ENCODE measurements at places on chromosomes 7 and 10.
A peak's percentile ranks its signal among the peaks of the same experiment; 100 is the strongest.

DNA sequence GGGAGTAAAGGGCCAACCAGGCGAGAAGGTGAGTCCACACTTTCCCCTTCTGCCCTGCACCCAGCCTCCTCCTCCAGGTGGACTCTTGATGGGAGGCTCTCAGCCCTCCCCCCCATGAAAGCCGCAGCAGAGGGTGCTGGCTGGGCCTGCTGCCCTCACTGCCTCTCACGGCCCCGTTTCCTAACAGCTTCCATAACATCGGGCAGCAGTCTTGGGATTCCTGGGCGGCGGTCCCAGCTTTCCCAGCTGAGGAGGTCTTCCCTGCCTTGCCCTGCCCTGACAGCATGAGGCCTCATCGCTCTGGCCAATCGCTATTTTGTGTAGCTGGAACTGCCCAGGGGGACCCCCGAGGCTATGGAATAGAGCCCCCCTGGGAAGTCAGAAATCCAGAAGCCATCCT lies 76.3 kb downstream of the COL13A1 start:
- no peak for DNase-seq

DNA sequence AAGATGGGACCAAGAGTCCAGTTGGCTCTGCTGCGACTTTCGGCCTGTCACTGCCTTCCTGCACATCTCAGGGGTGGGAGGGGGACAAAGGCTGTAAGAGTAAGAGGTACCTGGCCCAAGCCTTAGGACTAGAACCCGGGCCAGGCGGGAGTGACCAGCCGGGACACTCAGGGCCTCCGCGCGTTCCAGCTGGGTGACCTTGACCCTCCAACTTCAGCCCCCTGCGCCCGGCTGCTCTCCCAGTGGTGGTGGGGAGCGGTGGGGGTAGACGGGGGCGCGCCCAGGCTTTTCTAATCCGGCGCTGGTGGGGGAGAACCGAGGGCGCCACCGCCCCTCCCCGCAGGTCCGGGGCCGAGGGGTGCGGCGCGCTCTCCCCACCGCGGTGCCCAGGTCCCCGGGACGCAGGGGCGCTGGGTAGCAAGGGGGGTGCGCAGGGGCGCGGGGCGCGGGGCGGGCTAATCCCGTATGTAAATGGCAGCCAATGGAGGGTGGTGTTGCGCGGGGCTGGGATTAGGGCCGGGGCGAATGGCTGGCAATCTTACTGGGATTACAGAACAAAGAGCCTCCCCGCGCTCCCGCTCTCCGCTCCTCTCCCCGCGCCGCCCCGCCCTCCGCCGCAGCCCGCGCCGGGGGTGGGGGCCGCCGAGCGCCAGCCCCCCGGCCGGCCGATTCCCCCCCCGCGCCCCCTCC lies at the start of gene GTF2IRD1:
GTF2IRD1 (plus strand) TSS at position 585 of the 690 bp plus-strand sequence. CDS start 54,175 bp downstream, outside the sequence.
- DNase-seq, result peak; percentile 67

- DNase-seq, result no peak
Measured at GRCh38 chr7:55131142-55131929, 112.5 kb downstream of the EGFR start.

GRCh38 chr7:159096736-159097581 lies 47.7 kb downstream of the VIPR2 start:
- DNase-seq, result no peak

DNA sequence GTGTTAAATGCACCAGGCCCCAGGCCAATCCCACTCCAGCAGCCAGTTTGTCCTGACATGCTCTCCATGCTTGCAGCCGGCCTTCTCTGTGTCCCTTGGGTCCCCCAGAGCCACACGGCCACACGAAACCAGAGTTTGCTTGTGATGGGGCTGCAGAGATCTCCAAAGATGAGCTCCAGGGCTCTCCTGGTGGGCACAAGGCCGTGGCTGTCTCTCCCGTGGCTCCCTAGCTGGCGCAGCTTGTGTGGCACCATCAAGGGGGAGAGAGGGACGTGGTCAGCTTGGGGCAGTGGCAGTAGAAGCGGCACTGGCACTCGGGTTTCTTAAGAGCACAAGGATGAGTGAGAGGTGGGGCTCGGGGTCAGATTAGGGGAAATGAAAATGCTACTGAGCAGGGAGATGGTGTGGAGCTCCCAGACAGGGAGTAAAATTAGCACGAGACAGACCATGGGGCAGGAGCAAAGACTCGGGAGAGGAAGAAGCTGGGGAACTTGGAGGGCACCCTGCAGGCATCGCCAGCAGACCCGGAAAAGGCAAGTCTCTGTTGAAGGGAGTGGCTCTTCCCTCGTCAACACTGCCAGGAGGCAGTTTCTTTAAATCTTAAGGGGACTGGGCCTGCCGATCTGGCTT lies 572.5 kb upstream of the FOXK1 start:
- DNase-seq, result no peak
